ENCODE measurements at places on chromosomes 12 and 14. TPM values are rescaled to one million over a fixed set of nuclear protein-coding genes. Genes with fewer than 3 reads are reported as not detected.

- H3K27me3 ChIP-seq: no peaks in the 10 kb centered on the region
- H3K36me3 ChIP-seq: no peaks in the 10 kb centered on the region
- H3K4me3 ChIP-seq: no peak overlapping the region
- H3K27ac ChIP-seq: no peak overlapping the region
- no peak for DNase-seq
Measured at GRCh38 chr12:46073321-46073720, 82.9 kb upstream of the SCAF11 start.

Gene RHOJ
- total RNA-seq: 29.6 TPM

Gene PTPRQ
- total RNA-seq: 0.18 TPM

- H3K27me3 ChIP-seq: no peaks in the 10 kb centered on the region
- H3K4me3 ChIP-seq: no peak overlapping the region
- H3K4me1 ChIP-seq: no peaks in the 10 kb centered on the region
- H3K36me3 ChIP-seq: no peaks in the 10 kb centered on the region
- DNase-seq: no peak
Measured at GRCh38 chr12:3529281-3529680, 38.3 kb downstream of the PRMT8 start.

DNA sequence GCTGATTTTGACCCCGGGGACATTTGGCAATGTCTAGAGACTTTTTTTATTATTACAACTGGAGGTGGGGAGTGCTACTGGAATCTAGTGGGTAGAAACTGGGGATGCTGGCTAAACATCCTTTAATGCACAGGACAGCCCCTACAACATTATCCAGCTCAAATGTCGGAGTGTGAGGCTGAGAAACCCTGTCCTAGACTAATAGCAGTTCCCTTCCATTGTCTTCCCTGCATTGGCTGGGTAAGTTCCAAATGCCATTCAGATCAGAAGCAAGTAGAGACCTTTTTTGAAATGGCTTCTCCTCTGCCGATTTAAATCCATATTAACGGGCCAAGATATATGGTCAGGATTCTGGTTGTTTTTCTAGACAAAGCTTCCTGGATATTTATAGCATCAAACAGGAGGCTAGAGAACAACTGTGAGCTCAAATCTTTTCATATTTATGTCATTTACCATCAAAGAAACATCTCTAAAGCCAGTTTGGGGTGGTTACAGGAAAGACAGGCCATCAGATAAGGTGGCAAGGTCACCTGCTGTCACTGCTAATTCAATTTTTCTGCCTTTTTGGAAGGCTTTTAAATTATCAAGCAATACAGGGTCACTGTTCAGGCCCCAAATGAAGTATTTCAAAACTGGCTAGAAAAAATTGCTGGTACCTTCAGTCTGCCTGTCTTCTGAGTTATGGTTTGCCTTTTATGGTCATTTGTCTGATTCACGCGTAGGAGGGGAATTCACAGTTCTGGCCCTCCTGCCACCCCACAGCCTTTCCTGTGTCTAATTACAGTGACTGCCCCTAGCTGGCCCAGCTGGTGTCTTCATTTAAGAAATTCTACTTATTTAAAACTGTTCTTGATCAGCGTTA, 20.1 kb upstream of the AKAP5 start:
- H3K36me3 ChIP-seq: peaks cover 25% of the 10 kb centered on the region
- H3K4me1 ChIP-seq: peaks cover 20% of the 10 kb centered on the region
- peak; percentile 83 for DNase-seq

DNA sequence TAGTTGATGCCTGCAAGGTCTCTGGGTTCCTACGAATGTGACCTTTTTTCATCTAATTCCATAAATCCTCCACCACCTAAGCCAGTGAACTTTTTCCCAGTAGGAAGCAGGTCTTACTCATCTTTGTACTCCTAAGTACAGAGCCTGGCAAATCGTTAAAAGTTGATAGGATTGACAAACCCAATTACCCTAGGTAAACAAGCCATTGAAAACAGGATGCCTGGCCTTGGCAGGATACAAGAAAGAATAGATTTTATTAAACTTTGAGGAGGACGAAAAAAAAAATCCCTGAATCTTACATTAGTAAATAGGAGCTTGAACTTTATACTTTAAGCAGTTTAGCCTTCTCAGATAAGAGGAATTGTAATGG, 5.6 kb downstream of the TBPL2 start:
- no peaks in the 10 kb centered on the region for H3K4me1 ChIP-seq
- DNase-seq: no peak
- H3K27ac ChIP-seq: no peak overlapping the region
- no peak overlapping the region for H3K4me3 ChIP-seq

Gene WIF1
- total RNA-seq: not detected

Gene C14orf180
- not detected for total RNA-seq

Gene P2RX2
- total RNA-seq: not detected

DNA sequence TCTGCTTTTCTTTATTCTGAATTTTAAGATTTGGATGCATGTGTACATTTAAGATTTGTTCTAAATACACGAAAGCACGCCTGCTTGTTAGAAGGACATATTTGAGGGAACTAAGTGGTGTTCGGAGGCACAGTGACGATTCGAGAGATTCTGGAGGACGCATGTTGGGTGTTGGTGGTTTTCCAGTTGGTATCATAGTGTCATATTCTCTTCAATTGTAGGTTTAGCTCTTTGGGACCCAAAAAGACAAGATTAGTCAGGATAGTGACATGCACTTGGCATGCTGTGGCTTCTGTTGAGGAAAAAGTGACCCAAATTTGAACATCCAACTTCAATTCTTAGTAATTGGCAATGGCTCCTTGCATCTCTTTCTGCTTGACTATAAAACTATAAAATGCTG, 30.1 kb downstream of the PRKCH start:
- peaks cover 8% of the 10 kb centered on the region for H3K4me1 ChIP-seq
- DNase-seq: no peak
- no peaks in the 10 kb centered on the region for H3K36me3 ChIP-seq
- no peaks in the 10 kb centered on the region for H3K27me3 ChIP-seq
- H3K4me3 ChIP-seq: no peak overlapping the region
- no peak overlapping the region for H3K27ac ChIP-seq

Gene PDZRN4
- total RNA-seq: not detected

- no peaks in the 10 kb centered on the region for H3K36me3 ChIP-seq
- no peak overlapping the region for H3K4me3 ChIP-seq
- no peaks in the 10 kb centered on the region for H3K4me1 ChIP-seq
- no peaks in the 10 kb centered on the region for H3K27me3 ChIP-seq
- peak; percentile 25 for DNase-seq
Measured at GRCh38 chr14:39015360-39015961, 87.6 kb downstream of the SEC23A start.

DNA sequence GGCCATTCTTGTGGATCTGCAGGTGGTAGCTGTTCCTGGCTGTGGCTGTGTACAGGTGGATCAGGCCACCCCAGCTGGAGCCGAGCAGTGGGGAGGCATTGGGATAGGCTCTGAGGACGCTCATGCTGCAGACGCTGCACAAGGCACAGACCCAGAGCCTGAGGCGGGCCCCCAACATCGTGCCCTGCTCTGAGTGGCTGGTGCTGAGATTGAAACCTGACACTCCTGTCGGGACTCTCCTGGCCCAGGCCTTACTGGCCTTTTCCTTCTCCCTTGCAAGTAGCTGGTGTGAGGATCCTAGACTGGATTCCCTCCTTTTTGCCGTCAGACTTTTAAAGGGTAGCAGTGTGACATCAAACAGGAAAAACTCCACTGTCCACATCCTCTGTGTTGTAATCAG, at the start of gene FGF23:
Gene FGF23 (minus strand): TSS at position 308 of the 400 bp plus-strand sequence. CDS start 130 bp downstream, at position 178.
- no peaks in the 10 kb centered on the region for H3K36me3 ChIP-seq
- peaks cover 2% of the 10 kb centered on the region for H3K27me3 ChIP-seq
- H3K4me1 ChIP-seq: no peaks in the 10 kb centered on the region
- no peak within 1 kb of the TSS for H3K4me3 ChIP-seq
- no peak within 1 kb of the TSS for H3K27ac ChIP-seq

Measured in astrocyte (in vitro differentiated cells and primary cell).